ENCODE measurements at places on chromosomes 7 and 10.

DNA sequence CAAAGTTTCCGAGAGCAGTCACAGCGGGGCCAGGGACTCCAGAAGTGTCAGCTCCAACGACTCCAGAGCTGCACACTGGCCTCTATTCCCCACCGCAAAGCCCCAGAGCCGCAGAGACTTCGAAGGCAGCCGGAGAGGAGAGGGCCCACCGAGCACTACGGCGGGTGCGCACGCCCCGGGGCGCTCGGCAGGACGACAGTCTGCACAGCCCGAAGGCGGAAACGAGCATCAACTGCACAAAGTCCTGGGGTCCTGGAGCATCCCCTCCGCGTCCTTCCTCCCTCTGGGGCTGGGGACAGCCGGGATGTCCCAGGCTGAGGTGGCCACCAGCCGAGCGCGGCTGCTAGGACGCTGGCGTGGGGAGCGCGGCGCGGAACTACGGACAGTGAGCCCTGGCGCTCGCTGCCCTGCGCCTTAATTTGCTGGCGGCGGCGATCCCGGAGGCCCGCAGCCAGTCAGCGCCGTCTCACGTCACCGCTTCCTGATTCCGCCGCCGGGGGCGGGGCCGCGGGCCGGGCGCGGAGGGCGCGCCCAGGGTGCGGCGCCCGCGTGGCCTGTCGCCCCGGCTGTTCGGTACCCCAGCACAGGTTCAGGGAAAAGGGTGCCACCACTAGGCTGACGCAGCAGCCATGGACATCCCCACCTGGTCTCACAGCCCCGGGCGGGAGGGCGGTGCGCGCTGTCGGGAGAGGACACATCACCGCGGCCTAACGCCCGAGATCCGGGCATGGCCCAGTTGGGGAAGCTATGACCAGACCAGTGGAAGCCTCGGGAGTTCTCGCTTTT lies at the start of gene TBX20:
Gene TBX20 (minus strand): TSS at position 391 of the 786 bp plus-strand sequence. CDS start 480 bp downstream, outside the sequence.
- no peak for DNase-seq

GRCh38 chr10:107971973-107972372 lies 807.5 kb upstream of the SORCS1 start:
- no peak for DNase-seq

DNA sequence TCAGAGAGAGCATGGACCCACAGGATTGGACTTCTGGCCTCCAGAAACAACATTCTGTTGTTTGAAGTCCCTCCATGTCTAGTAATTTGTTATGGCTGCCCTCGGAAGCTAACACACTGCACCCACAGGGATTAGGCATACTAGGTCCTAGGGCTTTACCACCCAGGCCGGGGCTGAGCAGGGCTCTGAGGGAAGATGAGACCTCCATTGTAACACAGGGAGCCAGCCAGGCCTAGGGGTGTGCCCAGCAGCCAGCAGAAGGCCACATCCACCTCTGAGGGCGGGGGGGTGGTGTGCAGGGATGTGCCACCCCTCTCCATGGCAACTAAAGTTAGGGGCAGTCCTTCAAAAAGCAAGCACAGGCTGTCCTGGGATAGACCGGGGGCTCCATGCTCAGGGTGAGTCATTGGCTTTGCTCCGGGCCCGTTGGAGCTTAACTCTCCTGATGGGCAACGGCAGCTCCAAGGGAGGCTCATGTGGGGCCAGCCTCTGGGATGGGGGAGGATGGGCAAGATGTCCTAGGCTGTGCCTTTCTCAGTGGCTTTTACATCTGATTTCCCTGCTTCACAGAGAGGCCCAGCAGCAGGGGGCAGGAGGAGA lies 96.6 kb upstream of the GPR26 start:
- no peak for DNase-seq

GRCh38 chr10:62748386-62748785 lies 56.1 kb upstream of the ADO start:
- DNase-seq, result no peak

DNA sequence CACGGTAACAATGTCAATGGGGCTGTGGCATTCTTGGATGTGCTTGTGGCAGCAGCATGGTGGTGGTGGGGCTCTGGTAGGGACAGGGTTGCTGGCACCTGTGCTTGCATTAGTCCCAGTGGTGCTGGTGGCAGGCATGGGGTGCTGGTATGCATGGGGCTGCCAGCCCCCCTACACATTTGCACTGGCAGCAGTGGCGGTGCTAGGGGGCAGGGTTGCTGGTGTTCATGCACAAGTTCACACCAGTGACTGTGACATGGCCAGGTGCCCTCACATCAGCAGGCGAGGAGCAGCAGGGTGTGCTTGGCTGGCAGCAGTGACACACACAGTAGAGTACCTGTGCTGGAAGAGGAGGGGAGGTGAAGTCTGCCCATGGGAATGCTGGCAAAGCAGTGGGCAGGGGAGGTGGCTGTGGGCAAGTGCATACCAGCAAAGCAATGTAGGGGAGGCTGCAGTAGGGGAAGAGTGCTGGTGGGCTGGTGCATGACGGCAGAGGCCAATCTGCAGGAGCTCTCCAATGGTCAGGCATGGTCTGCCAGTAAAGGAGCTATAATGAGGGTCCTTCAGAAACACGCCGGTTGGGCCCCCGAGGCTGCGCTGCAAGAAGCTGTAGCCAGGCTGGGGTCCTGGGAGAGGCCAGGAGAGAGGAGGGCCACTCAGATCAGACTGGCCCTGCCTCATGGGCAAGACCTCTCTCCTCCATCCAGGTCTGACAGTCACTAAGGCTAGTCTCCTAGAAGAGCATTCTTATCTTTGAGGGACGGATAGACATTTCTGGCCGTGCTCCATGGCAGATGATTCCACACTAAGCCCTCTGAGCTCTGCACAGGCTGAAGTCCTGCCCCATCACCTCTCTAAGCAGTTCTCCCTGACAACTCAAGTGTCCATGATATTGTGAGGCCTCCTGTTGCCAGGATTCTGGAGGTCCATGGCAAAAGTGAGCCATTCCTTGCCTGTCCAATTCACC lies 406.4 kb downstream of the SEMA3D start:
- no peak for DNase-seq

DNA sequence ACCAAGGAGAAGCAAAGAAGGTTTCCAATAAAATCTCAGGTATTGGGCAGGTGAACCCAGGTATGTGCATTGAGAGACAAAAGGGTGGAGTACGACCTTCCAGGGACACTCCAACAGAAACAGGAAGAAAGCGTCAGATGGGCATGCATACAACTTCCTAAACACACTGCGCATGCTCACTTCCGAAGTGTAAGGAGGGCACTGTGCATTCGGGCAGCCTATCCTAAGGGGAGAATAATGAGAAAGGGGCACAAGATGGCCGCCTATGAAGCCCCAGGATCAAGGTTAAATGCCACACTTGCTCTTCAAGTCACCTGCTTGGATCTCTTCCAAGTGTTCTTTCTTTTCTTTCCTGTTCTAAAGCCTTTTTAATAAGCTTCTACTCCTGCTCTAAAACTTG lies 39.4 kb upstream of the PRSS1 start:
- DNase-seq, result no peak

GRCh38 chr7:102208826-102209225 lies 77.8 kb upstream of the SH2B2 start:
- DNase-seq, result no peak

GRCh38 chr7:138700857-138701536 lies at the start of gene SVOPL:
Gene SVOPL, minus strand, starts transcription at chr7:138701362. Its CDS starts 22,317 bp downstream, at chr7:138679045.
- DNase-seq, result no peak

DNA sequence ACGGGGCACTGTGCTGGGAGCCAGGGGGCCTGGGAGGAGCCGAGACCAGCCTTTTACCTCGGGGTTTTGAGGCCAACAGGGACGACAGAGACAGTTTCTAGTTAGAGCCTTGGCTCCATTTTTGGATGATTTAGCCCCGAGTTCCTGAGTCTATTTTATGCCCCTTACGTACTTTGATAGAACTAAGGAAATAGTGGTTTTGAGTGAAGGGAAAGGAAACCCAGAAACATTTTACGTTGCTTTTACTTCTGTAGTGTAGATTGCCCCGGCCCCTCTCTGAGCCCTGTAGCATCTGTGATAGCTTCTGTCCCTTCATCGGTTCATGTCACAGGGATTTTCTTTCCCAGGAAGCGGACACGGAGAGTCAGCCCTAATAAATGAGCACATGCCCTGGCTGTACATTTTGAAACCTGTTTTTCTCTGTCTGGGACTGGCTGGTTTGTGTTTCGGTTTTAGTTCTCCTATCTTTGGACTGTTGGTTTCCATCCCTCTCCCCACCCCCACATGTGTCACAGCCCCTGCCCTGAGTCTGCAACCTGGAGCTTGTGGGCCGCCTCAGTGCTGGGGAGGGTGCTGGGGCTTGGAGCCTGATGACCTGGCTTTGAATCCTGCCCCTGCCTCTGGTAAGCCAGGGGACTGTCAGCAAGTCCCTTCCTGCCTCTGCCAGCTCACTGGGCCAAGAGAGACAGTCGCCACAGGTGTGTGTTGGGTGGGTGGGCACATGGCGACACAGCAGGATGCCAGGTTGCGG lies 6.9 kb upstream of the ORAI2 start:
- peak; percentile 78 for DNase-seq

DNA sequence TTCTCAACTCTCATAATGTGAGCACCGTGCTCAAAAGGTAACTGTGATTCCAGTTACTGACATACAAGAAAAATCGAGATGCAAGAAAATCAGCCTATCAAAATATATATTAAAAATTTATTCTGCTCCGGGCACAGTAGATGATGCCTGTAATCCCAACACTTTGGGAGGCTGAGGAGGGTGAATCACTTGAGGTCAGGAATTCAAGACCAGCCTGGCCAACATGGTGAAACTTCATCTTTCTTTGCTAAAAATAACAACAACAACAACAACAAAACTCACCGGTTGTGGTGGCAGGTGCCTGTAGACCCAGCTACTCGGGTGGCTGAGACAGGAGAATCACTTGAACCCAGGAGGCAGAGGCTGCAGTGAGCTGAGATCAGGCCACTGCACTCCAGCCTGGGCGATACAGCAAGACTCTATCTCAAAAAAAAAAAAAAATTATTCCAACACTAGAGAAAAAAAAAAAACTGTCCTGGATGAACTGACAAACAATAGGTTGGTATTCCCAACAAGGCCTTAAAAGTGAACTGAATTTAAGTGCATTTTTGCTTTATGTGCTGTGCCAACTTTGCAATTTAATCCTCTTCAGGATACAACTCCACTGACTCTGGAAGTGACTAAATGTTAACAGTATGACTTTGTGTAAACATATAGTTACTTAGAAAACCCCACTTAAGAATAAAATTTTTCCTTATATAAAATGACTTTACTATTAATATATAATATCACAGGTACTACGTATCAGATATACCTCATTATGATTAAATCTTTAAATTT lies 51.1 kb downstream of the JMJD1C start:
- no peak for DNase-seq

GRCh38 chr10:36141856-36142560 lies 499.9 kb upstream of the FZD8 start:
- DNase-seq, result no peak

- DNase-seq, result peak; percentile 77
Observed at GRCh38 chr10:15169555-15170401, 1.3 kb upstream of the NMT2 start.

DNA sequence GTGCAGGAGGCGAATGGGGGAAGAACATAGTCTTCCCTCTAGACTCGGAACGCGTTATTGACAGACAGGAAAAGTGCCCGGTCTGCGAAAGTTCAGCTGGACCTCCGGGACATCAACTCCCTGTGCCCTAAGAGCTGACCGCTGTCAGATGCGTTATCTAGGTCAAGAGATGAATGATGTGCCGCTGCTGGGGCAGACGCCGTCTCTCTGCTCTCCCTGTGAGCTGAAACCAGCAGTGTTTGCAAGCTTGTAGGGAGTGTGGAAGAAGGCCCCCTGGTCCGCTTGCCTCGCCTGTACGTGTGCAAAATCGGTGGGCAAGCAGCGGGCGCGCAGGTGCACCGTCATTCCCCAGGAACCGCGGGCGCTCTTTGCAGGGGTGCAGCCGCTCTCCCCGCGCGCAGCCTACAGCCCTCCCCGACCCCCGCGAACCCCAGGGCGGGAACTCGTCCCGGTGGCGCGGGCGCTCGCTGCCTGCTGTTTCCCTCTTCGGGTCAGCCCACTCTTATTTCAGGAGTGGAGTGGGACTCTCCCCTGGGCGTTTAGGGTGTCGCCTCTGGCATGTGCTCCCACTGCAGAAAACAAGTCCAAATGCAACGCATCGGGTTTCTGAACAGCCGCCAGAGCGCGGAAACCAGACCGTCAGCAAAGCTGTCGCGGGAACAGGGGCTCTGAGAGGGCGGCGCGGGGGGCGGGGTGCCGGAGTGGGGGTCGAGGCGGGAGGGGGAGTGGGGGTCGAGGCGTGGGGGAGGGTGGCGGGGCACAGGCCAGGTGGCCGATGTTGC lies 1.8 kb upstream of the PFKFB3 start:
- DNase-seq, result peak; percentile 27

GRCh38 chr7:73442222-73442902 lies 8.8 kb downstream of the FZD9 start:
- no peak for DNase-seq

DNA sequence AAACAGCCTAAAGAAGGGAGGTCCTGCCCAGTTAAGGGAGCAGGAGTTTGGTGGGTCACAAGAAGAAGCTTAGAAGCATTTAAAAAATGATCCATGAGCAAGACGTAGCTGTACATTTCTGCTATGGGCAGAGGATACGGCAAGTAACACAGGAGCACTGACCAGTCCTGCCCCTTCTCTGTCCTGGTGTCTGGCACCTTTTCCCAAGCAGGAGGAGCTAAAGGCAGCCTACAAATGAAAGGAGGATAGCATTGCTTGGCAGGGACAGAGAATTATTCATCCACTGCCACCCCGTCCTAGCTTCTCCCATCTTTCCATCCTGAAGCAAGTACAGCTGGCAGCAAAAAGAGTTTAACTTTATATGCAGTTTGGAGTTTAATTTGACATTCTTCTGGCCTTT lies 1077.6 kb downstream of the TYW1 start:
- no peak for DNase-seq

DNA sequence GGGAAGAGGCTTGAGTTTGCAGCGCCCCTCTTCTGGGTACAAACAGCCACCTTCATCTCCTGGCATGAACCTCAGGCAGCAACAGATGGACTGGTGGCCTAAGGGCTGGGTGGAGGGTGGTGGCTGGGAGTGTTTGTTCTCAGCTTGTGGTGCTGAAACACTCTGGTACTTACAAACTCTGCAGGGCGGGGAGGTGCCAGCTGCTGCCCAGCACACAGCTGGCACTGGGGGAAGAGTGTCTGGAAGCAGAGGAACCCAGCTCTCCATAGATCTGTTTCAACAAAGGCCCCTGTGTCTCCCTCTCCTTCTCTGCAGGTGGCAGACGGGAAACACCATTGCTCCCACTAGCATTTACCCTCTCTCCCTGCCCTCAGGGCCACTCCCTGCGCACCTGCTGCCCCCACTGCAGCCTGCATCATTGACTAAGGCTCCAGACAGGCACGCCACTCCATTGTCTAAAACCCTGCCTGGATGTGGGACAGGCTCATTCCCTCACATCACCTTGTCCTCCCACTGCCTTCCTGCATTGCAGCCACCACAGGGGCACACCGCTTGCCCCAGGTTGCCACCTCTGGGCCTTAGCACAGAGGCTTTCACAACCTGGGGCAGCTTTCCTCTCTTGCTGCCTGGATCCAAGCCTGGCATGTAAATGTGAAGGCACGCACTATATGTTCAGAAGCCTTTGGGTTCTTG lies 6.5 kb downstream of the ARHGAP22 start:
- no peak for DNase-seq

All from central memory CD4-positive, alpha-beta T cell (primary cell).